ENCODE measurements at places on chromosomes 4 and X. TPM values are rescaled to one million over a fixed set of nuclear protein-coding genes. Genes with fewer than 3 reads are reported as not detected.

The CABS1 gene
- not detected for total RNA-seq

The NHSL2 gene
- total RNA-seq, result 0.37 TPM

The PCYT1B gene
- total RNA-seq, result not detected

The IL2 gene
- not detected for total RNA-seq

The HS6ST2 gene
- total RNA-seq, result 0.03 TPM

The PNMA3 gene
- total RNA-seq, result 0.14 TPM

The CPLX1 gene
- 0.44 TPM for total RNA-seq

The NXF2 gene
- total RNA-seq, result not detected

The TMPRSS11F gene
- total RNA-seq, result not detected

The NAP1L5 gene
- 1.8 TPM for total RNA-seq

The SPIN2B gene
- total RNA-seq, result 11.5 TPM

The PASD1 gene
- total RNA-seq, result not detected

The F8A3 gene
- 1.0 TPM for total RNA-seq

The SHOX gene
- not detected for total RNA-seq

The RTL5 gene
- 2.1 TPM for total RNA-seq

The NPNT gene
- total RNA-seq, result 0.29 TPM

The EVC2 gene
- total RNA-seq, result 2.3 TPM

The PLP1 gene
- total RNA-seq, result not detected

The ERVMER34-1 gene
- 0.37 TPM for total RNA-seq

The MMRN1 gene
- not detected for total RNA-seq

The ODAPH gene
- total RNA-seq, result not detected

The EDA gene
- 0.41 TPM for total RNA-seq

The NLGN4X gene
- total RNA-seq, result 0.02 TPM

The CYBB gene
- not detected for total RNA-seq

The MANBA gene
- total RNA-seq, result 12.6 TPM

The CORIN gene
- total RNA-seq, result not detected

The CD99L2 gene
- total RNA-seq, result 54.0 TPM

The GABRB1 gene
- total RNA-seq, result not detected

The EGF gene
- 0.33 TPM for total RNA-seq

The TEX13A gene
- not detected for total RNA-seq

The CDS1 gene
- 0.48 TPM for total RNA-seq

The AKAP4 gene
- total RNA-seq, result not detected

The FMR1 gene
- 18.4 TPM for total RNA-seq

The NHS gene
- total RNA-seq, result 2.4 TPM

The TMPRSS11D gene
- total RNA-seq, result not detected

The ATOH1 gene
- total RNA-seq, result not detected

The IL2RG gene
- 0.15 TPM for total RNA-seq

The GNRHR gene
- not detected for total RNA-seq

The FGA gene
- 17.4 TPM for total RNA-seq

The VCX gene
- total RNA-seq, result not detected

The TMSB15A gene
- total RNA-seq, result 0.81 TPM

The DKK2 gene
- total RNA-seq, result not detected

The JAKMIP1 gene
- total RNA-seq, result not detected

The ATP8A1 gene
- 0.05 TPM for total RNA-seq

The SOX3 gene
- 0.07 TPM for total RNA-seq

The USP17L11 gene
- not detected for total RNA-seq

The CNKSR2 gene
- 2.6 TPM for total RNA-seq

The PRSS12 gene
- total RNA-seq, result 0.44 TPM

The PPP4R3C gene
- total RNA-seq, result not detected

The SHROOM3 gene
- total RNA-seq, result 11.7 TPM

The TBC1D9 gene
- total RNA-seq, result 7.3 TPM

The RNF150 gene
- 0.30 TPM for total RNA-seq

The NSG1 gene
- 7.2 TPM for total RNA-seq

The IL9R gene
- total RNA-seq, result 0.19 TPM
